Foreskin melanocyte (primary cell): ENCODE measurements at places on chromosomes 2 and 18.

DNA sequence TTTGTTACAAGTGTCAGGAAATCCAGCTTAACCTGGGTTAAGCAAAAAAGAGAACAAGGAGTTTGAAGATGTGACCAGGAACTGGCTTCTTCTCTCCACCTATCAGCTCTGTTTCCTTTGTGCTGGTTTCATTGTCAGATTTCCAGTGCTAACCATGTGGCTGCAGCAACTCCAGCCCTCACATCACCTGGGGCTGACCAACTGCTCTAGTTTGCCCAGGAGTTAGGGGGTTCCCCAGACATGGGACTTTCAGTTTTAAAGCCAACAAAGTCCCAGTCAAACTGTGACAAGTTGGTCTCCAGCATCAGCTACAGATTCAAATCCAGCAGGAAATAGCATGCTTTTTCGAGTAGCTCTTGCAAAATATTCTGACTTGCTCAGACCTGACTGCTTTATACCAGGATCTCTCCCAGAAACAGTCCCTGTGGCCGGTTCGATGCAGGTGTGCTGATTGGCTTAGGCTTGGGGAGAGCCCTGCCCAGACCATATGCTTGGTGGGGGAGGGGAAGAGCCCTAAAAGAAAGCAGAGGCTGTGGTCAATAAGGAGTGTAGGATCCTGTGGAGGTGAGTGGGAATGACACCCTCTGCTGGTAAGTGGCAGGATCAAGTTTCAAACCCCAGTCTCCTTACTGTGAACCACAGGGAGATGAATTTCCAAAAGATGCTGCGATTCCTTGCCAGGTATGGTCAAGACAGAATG, 49.5 kb downstream of the KCNE4 start:
- DNase-seq, result peak; percentile 46

DNA sequence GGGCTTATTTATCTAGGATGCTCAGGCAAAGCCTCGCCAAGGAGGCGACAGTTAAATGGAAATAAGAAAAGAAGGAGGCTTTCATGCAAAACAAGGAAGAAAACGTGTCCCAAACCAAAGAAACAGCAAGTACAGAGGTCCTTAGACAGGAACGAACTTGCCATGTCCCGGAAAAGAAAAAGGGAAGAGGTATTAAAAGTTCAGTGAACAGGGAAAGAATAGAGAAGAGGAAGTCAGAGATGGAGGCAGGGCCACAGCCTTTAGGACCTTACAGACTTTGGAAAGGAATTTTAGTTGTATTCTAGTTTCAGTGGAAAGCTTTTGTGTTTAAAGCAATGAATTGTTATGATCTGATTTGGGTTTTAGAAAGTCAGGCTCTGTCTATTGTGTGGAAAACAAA, 22.1 kb downstream of the IKZF2 start:
- DNase-seq, result no peak

DNA sequence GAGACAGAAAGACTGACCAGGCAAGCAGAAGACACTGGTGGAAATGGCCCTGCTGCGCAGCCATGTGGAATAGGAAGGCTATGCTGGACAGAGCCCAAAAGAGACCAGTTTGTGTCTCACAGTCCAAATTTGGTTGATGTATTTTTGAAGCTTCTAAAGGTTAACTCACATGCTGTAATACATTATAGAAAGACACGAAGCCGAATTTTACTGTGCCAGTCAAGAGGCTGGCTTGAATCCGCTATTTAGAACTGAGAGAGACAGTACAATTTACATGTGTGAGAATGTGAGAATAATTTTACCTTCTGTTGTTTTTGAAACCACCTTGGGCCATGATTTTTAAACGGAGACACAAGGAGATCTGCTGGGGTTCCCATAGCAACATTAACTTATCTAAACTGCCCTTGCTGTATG, 113.6 kb downstream of the METTL8 start:
- DNase-seq, result no peak

DNA sequence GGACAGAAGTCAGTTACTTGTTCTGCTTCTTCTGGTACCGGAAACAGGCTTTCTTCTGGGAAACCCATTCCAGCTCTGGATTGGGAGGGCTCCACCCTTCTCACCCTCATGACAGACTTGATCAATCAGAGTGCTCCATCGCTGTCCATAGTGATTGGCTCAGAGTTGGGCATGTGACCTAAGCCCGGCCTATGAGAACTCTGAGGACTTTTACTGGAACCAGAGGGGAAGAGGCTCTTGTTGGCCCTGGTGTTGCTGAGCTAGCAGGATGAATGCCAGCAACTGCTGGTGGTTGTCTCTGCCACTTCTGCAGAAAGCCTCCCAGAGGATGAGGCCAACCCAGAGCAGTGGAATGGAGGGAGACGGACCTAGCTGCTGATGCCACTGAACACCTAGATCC, 33.3 kb downstream of the TMEM37 start:
- no peak for DNase-seq

DNA sequence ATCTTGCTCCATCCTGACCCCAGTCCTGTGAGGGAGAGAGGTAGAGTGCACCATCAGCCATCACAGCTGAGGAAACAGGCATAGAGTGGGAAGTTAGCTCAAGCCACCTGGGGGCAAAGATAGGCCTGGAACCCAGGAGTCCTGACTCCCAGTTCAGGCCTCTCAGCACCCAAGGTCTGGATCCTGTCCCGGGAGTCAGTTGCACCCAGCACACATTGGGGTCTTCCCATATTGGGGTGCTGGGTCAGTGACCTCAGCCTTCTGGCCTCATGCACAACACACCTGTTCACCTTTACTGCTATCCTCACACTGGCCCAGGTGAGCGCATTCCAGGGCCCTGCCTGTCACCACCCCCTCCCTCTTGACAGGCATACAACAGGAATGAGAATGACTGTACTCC, 24.7 kb downstream of the ST8SIA5 start:
- DNase-seq, result no peak

- DNase-seq, result no peak
Measured at GRCh38 chr18:22542406-22542835, 124.7 kb upstream of the CTAGE1 start.

- no peak for DNase-seq
Measured at GRCh38 chr2:62471816-62472215, 34.2 kb downstream of the TMEM17 start.

GRCh38 chr2:121545257-121545656, 14.6 kb downstream of the RNU4ATAC start:
- DNase-seq, result no peak

- peak; percentile 81 for DNase-seq
Measured at GRCh38 chr2:184326066-184326465, 272.3 kb upstream of the ZNF804A start.

DNA sequence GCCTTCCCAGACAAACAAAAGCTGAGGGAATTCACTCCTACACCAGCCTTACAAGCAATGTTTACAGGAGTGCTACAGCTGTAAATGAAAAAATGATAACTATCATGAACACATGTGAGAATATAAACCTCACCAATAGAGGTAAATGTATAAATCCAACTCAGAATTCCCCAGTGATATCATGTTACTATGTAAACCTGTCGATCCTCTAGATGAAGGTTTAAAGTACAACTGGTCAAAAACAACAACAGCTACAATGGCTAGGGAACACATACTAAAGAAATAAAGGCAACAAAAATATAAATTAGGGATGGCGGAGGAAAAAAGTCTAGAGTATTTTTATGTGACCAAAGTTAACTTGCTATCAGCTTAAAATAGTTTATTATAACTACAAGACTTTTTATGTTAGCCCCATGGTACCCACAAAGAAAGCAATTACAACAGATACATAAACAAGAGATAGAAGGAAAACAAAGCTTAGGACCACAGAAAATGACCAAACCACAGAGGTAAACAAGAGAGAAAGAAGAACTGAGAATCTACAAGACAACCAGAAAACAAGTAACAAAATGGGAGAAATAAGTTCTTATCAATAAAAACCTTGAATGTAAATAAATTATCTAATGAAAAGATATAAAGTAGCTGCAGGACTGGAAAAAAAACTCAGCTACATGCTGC, 8.3 kb downstream of the CERKL start:
- DNase-seq, result no peak

DNA sequence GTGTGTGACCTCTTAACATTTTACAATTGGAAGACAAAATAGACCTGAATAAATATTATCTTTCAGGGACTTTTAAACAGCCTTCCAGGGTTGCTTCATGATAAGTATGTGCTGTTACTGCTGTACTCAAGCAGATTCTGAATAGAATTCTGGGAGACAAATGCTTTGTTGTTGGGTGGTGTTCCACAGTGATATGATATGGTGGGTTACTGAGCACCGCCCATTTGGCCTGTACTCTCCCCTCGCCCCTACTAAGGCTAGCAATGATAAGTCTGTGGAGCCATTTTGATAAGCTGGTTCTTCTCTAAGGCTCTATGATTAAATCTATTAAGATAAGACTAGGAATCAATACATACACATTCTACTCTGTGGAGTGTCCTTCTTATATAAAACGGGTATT, 89.8 kb upstream of the ITGA4 start:
- no peak for DNase-seq

- DNase-seq, result peak; percentile 68
Measured at GRCh38 chr18:49898421-49898820, 85.1 kb upstream of the ACAA2 start.

DNA sequence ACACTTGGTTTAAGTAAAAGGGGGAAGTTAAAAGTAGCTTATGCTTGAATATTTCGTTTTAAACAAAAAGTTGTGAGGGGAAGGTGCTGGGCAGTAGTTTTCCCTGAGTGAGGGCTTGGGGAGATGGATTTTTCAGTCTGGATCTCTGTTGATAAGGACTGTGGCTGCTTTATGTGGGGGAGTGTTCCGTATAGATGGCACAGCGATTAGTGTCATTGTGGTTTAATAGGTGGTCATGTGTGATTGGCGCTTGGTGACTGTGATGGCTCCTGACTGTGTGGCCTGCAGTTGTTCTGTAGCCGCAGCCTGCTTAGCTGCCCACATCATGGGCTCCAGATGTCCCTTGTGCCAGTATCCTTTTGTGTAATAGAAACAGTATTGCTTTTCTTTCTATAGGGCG, 156.2 kb downstream of the WDSUB1 start:
- DNase-seq, result no peak

DNA sequence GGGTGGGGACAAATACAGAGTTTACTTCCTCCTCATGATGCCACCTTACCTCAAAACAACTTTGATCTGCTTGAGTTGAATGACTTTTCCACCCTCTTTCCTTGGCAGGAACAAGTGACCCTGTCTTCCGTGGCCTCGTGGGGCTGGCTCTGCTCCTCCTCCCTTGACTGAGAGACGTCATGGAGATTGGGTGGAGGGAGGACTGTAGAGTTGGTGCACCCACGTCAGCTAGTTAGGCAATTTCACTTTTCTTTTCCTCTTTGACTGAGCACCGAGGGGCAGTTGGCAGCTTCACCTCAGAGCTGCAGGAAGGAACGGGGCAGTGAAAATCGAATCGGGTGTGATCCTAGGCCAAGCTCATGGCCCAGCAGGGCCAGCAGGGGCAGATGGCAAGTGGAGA, at the start of gene SP140:
SP140 (plus strand) TSS at position 251 of the 400 bp plus-strand sequence; CDS start at position 360, 109 bp downstream.
- DNase-seq, result no peak

DNA sequence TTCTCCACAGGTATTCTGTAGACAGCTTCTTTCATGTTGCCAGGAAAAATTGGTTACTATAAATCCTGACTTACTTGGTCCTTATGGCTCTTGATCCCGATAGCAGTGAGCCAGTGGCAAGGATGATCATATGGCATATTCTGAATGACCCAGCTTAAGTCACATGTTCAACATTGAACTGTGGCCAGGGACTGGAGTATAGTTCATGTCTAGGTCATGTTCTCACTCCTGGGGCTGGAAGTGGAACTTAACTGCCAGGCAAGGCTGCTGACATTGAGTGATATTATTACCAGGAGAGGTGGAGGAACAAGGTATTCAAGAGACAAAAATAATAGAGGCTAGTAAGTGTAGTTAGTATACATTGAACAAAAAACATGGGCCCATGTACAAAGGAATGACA, 26.2 kb downstream of the R3HDM1 start:
- peak; percentile 23 for DNase-seq

DNA sequence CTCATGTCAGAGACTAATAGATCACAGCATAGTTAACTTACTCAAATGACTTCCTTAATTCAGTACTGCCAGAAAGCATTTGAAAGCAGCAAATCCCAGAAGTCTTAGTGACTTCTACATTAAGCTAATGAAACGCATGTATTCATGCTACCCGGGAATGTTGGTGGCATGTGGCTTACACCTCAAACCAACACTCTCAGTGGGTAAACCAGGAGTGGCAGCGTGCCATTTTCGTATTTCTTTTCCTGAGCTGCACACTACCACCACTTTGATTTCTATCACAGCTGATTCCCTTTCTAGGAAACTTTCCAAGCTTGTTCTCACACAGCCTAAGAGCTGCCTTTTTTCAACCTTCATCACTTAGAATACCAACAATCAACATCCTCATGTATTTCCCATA, 646.6 kb downstream of the NRXN1 start:
- no peak for DNase-seq

DNA sequence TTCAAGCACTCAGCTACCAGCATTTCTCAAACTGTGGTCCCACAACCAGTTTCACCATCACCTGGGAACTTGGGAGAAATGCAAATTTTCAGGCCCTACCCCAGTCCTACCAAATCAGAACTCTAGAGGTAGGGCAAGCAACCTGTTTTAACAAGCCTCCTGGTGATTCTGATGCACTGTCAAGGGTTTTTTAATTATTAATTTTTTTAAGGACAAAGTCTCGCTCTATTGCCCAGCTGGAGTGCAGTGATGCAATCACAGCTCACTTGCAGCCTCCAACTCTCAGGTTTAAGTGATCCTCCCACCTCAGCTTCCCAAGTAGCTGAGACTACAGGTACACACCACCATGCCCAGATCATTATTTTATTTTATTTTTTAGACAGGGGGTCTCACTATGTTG, 7.8 kb downstream of the ACMSD start:
- DNase-seq, result no peak

GRCh38 chr2:149744865-149745264, 157.3 kb upstream of the MMADHC start:
- no peak for DNase-seq

DNA sequence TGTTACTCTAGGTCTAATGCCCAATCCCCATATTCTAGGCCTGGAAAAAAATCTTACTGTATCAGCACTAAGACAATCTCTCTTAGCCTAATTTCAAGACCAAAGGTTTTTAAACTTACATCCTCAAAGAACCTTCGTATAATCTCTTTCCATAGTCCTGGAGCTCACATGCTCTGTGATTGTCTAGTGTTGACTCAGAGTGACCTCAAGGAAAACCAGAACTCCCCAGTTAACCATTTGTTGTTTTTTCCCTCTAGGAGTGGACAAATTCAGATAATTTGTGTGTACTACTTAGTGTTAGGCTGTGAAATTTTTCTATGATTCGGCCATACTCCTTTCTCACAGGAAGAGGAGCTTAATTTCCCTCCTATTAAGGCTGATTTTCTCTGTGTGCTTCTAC, 536.1 kb downstream of the SLC4A3 start:
- no peak for DNase-seq

DNA sequence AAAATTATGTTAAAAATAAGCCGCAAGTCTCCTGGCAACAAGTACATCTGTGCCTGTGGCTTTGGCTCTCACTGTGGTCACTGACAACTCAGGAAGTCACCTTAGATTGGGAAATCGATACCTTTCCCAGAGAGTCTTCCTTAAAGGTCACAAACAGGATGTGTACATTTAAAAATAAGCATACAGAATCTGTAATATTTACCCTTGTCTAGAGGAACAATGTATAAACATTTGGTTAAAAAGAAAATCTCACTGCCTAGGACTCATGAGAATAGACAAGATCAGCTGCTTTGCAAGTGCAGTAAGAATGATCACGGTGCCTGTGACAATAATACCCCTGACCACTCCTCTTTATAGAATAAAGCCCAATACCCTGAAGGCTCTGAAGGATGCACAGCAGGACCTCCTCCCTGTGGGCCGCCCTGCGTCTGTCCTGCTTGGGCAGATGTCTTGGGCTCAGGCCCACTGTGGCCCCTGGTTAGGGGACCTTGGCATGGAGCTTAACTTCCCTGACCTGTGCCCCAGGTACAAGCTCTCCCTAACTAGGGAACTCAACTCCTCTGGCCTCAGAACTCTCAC, 98.0 kb upstream of the MGAT4A start:
- no peak for DNase-seq
